HuH-7 (cell line): ENCODE measurements at places on chromosomes 2 and 18.
A peak's percentile ranks its signal among the peaks of the same experiment; 100 is the strongest.

GRCh38 chr2:170514140-170514539 is 201.0 kb upstream of the SP5 start:
- DNase-seq, result no peak

- DNase-seq, result no peak
These were observed 140.6 kb upstream of the DNMT3A start for GRCh38 chr2:25482341-25482740.

DNA sequence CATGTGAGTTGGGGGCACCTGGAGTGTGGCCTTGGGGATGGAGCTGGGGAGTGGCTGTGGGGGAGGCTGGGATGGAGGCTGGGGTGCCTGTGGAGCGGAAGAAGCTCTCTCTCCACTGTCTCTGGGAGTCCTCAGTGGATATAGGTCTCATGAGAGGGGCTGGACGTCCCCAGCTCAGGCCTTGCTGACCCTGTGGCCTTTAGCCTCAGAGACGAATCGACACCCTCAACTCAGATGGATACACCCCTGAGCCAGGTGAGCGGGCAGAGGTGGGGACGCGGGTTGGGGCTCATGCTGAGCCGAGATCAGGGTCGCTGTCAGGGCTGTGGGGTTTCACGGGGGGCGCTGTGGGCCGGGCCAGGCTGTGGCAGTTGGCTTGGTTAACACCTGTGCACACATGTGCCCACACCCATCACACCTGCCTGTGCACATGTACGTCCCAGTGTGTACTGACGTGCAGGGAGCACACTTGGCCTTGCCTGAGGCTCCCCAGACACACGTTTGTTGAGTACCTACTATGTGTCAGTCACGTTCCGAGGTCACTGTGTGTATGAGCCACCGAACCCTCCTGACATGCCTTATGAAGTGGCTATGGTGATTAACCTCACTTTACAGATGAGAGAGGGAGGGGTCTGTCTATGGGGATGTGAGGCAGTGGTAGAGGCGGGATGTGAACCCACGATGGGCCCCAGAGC is 20.1 kb downstream of the ZAP70 start:
- DNase-seq, result no peak

DNA sequence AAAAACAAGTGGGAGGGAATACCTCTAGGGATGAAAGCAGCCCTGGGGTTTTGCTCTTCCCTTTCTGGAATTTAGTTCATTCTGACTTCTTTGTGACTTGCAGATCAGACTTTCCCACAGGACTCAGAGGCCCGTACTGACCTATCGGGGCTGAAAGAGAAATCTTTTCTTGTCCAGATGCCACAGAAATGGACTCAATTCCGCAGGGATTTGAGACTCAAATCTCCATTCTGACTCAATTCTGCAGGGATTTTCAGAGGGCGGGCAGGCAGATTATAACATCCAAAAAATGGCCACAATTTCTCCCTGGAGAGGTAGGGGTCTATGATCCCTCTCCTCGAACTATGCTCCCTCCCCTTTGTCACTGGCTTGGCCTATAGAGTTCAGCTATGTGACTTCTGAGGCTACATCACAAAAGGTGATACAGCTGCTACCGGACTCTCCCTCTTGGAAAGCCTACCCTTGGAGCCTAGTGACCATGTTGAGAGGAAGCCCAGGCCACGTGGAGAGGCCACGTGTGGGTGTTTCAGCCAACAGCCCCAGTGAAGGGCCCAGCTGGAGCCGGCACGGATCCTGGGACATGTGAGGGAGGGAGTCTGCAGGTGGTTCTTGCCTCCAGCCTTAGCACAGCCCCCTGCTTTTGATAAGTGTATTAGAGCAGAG is 4.8 kb upstream of the EFHD1 start:
- DNase-seq, result no peak

DNA sequence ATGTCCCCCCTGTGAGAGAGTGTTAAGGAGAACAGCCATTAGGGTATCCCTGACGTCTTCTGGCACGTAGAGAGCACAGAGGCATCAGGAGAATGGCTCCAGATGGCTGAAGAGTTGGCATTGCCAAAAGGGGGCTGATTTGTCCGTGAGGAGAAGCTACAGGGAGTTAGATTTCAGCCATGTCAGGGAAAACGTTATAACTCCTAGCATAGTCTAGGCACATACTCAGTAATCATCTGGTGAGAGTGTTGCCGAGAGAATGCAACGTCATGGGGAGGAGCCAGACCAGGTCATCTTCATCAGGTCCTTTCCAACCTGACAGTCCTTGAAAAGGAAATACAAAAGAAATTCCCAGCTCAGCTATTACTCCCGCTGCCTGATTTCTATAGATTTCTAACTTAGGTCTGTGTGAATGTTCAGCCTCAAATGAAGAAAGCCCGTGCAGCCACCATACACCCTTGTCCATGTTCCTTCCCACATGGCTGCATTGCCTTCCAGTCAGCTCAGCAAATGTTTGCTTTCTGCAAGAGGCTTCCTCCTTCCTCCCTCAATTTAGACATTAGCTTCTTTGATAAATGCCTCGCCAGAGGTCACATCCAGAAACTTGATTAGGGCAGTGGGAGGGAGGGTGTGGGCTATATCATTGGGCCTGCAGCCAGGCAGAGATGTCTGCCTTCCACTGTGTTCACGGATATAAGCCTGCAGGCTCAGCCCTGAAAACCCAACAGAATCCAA is 93.0 kb downstream of the STPG4 start:
- no peak for DNase-seq

DNA sequence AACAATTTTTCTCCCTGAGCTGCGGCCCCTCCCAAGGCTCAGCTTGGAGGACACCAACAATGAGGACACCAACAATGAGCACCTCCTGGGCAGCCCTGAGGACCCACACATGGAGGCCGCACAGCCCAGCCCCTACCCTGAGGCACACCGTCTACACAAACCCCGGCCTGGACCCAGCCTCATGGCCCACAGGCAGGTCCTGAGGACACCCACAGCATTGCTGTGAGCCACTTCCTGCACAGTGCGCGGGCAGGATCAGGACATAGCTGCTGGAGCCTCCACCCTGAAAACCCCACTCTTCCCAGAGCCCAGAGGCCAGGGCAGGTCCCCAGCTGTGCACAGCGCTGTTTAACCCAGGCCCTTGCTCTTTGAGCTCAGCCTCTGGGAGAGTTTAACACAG is 194.3 kb downstream of the RTP5 start:
- DNase-seq, result no peak

DNA sequence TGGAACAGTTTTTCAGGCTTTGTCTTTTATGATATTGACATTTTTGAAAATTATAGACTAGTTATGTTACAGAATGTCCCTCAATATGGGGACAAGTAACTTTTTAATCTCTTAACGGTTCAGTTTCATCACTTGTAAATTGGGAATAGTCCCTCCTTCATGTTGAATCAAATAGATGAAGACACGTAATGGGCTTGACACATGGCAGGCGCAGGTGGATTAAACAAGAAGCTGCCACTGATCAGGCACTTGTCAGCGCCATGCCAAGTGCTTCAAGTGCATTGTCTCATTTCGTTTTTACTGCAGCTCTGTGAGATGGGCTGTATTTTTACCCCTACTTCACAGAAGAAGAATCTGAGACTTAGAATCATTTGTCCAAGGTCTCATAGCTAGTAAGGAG is 9.5 kb upstream of the SMAD4 start:
- no peak for DNase-seq

DNA sequence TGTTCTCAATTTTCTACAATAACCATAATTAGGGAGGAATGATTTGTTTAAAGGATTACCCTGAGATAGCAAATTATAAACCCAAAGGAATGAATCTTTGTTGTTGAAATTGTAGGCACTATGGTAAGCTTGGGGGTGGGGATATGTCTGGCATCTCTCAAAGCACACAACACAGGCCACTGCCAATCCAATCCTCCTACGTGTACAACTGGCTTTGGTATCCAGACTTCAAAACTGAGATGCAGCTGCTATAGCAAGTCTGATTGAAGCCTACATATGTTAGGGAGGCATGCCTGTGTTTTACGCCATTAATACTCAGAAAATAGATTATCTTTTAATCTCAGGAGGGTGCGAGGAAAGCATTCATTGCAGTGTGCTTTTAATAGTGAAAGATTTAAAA is 5.9 kb upstream of the NCOA1 start:
- no peak for DNase-seq

DNA sequence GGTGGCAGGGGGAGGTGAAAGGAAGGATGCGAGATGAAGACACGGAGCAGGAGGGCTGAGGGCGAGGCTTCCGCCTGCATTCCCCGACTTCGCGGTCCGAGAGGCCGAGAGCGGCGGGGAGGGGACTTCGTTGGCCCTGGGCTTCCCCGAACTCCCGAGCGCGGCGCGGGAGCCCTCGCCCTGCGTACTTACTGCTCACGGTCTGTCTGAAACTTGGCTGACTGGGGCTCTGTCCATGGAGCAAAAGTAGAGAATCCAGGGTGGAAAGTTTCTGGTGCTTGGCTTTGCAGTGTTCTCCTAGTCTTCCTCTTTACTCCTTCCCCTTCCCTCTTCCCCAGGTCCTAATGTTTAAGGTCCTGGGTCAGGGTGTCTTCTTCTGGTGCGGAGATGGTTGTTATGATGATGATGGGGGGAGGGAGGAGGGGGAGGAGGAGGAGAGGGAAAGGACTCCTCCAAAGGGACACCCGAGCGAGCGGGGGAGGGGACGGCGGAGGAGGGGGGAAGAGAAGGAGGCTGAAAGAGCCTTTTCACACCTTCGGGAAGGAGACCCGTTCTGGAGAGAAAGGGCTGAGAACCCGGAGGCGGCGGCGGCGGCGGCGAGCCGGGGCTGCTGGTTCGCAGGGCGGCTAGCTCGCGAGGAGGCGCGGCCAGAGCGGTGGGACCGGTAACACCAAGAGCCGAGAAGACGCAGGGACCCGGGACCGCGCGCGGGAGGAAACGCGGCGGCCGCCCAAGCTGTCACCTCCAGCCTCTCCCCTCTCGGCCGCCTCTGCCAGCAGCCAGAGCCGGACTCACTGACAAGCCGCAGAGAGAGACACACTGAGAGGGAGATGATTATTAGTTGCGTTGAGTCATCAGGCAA is at the start of gene SATB2:
Gene SATB2 (minus strand): TSS at position 793 of the 862 bp plus-strand sequence. CDS start 1,902 bp downstream, outside the sequence.
- DNase-seq, result peak; percentile 50

GRCh38 chr2:21276163-21276562 is 152.4 kb downstream of the TDRD15 start:
- no peak for DNase-seq

DNA sequence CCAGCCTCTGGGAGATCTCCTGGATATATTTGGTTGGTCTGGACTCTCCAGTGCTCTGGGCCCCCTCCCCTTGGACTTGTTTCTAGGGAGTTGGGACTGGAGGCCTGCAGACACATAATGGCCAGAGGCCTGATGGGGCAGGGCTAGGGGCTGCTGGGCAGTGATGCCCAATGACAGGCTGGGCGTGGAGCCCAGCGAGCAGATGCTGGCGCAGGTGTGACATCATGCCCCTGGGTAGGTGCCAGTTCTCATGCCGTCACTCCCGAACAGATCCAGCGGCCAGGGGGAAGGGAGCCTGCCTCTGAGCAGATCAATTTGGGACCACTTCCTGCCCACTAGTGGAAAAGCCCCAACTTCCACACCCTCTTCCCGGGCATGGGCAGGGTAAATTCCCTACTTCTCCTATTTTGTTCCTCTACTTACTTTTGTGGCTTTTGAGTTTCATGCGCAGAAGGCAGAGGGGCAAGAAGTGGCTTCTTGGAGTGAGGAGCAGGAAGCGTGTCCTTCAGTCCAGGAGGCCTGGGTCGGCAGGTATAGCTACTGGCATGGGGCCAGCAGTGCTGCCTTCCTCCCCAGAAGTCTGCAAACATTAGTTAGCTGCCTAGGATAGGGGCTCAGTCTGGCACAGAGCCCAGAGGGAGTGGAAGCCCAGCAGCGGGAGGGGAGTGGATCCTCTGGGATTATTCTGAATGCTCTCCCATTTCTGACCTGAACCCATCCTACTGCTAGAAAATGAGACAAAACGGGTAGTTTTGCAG is 6.1 kb downstream of the MPV17 start:
- no peak for DNase-seq

DNA sequence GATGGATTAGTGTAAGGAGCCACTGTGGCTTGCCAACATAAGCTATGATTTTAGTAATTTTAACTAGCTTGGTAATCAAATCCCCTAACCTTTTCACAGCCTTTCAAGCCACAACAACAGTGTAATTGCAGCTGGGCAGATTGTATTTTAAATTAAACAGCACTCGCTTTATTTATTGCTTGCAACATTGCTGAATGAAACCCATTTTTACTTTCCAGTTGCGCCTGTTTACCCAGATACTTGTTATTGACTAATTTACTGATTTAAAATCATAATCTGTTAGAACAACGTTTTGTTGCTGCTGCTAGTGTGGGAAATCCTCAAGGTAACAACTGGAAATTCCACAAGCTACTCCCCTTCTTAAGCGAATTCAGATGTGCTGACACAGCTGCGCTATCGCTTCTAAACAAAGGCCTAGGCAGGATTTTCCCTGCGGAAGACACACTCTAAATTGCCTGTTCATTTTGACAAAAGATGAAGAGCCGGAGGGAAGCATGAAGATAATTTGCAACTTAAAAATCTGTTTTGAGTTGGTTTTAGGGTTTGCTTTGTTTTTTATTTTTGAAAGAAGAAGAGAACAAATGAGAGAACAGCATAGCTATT is 283.9 kb downstream of the ALPK2 start:
- no peak for DNase-seq

- DNase-seq, result peak; percentile 4
These were observed at the start of gene KCNJ13 for GRCh38 chr2:232776435-232776834. Gene KCNJ13, minus strand, starts transcription at chr2:232776565. Its CDS starts 5,203 bp downstream, at chr2:232771362.

- no peak for DNase-seq
These were observed 18.0 kb downstream of the MAL start for GRCh38 chr2:95043300-95044093.

GRCh38 chr2:218691234-218691633 is 19.3 kb downstream of the STK36 start:
- no peak for DNase-seq

- DNase-seq, result no peak
These were observed 31.6 kb upstream of the GPR155 start for GRCh38 chr2:174518395-174518794.
